ENCODE measurements at places on chromosomes 6 and 20.

- DNase-seq, result no peak
Measured at GRCh38 chr6:166633732-166634535, 6.9 kb upstream of the RPS6KA2 start.

DNA sequence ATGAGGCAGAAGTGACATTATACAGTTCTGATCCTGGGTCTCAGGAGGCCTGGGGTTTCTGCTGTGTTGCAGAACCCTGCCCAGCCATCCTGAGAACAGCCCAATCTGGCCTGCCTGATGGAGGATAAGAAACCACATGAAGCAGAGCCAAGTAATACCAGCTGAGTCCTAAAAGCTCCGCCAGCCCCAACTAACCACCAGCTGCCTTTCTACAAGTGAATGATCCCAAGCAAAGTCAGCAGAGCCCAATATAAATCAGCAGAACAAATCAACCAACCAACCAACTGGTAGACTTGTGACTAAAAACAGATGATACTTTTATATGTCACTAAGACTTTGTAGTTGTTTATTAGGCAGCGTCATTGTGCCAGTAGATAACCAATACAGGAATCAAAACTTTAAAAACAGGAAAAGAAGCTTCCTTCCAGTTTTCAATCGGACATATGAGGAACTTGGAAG, 52.1 kb downstream of the SNX5 start:
- no peak for DNase-seq

DNA sequence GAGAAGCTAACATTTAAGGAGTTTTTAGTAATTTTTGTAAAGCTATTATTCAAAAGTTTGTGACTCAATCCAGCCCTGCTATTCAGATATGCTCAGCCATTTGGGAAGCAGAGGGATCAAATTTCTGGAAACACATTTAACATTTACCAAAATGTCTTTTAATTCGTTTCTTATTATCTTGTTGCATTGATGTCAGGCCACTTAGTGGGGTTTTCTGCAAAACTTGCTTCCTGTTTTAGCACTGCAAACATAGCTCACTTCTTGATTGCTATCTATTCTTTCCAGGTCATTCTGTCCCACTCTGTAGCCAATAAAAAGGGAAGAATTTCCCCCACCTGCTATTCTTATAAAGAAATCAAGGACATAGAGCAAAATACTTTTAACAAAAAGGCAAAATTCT, 176.9 kb upstream of the SUPT3H start:
- no peak for DNase-seq

- no peak for DNase-seq
Measured at GRCh38 chr20:8876366-8876765, 192.5 kb upstream of the PLCB4 start.

DNA sequence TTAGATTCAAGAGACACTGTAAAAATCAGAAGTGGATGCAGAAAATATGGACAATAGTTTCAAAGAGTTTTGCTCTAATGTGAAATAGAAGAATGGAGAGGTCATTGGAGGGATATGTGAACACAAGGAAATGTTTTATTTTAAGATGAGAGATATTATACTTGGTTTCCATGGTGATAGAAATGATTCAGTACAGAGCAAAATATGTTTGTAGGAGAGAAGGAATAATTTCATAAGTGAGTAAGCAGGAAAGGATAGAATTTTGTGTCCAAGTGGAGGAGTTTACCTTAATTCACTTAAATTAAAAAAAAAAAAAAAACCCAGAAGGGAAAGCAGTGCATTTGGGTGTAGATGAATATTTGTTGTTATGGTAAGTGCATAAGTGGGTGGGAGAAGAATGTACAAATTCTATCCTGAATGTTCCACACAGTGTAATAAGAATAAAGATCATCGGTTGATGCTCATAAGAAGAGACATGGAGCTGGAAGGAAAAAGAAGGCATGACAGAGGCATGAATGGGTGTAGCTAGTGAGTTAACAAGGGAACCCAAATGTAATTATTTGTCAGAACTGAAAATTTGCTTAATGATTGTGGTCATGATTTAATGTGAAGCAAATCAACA, 688.9 kb upstream of the GJE1 start:
- no peak for DNase-seq

GRCh38 chr6:793261-793660, 100.3 kb upstream of the EXOC2 start:
- DNase-seq, result no peak

- DNase-seq, result peak; percentile 56
Measured at GRCh38 chr20:57662456-57663240, 42.4 kb upstream of the ZBP1 start.

GRCh38 chr6:44528716-44529115, 141.2 kb downstream of the CDC5L start:
- no peak for DNase-seq

DNA sequence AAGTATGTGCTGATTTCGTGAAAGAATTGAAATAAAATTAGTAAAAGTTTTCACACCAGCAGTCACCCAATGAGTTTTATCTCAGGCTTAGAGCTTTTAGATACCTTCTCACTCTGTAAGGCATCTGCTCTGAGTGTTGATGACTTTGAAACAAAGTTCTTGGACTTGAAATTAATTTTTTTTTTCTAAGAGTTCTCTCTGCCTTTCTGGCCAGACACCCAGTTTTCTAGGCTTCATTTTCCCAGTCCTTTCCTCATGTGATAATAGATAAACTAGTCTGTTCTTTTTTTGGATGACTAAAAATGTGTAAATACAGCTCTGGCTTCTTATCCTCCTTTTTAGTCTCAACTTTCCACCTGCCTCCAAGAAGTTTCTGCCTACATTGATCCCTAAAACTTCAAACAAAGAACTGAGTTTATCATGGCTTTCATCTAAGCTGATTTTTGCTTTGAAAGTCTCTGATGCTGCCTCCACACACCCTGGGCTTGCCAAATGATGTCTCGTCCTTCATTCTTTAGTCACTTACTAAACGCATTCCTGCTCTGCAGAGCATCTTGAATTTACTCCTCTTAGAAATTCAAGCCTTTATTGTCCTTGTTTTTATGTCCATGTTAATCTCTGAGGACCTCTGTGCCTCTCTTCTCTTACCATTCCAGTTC, 32.7 kb downstream of the SLX4IP start:
- DNase-seq, result no peak

DNA sequence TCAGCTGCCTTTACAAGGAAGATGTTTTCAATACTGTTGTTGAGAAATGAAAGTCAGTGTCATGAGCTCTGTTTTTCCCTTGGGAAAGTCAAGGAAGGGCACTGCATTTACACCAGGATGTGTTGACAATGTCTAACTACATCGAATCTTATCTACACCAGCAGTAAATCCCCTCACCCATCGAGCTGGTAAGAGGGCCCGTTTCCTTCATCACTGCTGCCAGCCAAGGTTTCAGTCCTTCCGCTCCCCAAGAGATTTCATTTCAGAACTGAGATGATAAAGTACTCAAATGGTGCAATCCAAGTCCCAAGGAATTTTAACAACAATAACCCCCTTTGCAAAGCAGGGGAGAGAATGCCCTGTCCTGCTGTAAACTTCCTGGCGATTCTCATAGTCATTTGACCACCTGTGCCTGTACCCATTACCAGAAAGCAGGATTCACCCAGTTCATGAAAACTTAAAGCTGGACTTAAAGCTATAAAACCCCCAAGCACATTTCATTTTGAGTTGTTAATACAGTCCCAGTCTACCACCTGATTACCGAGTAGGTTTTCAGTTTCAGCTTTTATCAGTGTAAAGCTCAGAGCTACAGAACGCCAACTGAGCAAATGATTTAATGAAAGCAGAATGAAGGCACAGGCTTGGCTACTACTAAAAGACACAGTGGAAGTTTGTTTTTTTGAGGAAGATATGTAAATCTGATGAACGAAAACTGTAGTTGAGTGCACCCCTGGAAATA, 122.5 kb upstream of the TAB2 start:
- DNase-seq, result no peak

GRCh38 chr6:53399027-53399344, 50.2 kb upstream of the ELOVL5 start:
- DNase-seq, result no peak
